ENCODE measurements at places on chromosomes 13 and 19. TPM values are rescaled to one million over a fixed set of nuclear protein-coding genes. Genes with fewer than 3 reads are reported as not detected.

DNA sequence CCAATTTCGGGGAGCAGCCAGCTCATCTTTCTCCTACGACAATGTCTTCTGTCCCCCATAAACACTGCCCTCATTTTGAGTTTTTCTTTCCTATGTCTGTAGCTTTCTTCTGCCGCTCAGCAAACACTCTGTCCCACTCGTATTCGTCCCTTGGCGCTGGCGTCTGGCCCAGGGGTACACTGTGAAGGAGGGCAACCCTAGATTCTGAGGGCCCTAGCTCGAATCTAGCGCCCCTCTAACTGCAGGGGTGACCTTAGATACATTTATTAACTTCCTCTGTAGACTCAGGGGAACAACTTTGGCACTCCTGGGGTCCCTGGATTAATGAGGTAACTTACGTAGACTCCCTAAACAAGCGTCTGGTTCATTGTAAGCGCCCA is 677 bp upstream of the LRCH1 start:
- DNase-seq, result no peak

DNA sequence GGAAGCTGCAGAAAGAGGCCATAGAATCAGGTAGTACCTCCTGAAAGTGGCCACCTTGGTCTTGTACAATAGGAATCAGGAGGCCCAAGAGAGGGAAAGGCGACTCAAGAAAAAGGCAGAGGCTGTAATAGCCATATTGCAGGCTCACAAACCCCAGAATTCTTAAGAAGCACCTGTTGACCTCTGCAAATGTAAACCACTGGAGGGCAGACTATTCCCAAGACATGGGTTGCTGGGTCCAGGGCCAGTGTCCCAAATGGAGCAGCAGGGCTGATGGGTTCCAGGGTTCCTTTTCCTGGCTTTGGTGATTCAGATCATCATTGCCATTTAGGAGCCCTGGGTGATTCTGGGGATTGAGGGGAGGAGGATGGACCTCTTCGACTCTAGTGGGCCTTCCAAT is 167.6 kb downstream of the B3GLCT start:
- DNase-seq, result no peak

DNA sequence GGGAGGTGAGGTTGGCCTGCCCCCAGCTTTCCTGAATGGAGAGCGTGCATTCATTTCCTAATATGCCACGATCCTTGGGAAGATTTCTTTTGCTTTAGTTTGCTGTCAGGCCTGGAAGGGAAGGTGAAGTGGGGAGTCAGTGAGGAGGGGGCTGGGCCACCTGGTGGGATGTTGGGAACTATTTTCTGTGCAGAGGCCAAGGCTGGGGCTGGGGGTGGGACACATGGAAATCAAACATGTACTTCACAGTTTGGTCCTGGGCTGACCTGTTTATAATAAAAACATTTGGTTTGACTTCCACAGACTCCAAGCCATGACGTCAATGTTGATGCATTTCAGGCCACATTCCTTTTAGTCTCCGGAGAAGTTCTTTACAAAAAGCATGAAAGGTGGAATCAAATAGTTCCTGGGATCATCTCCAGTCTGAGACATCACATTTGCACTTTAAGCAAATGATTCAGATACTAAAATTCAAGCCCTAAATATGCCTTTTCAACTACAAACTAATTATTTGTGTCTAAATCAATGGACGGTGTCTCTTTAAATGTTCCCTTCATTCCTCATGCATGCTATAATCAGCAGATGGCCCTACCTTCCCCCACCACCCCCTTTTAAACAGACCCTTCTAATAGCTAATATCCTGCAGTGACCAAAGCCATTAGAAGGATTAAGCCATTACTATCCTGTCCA is 41.5 kb upstream of the MEDAG start:
- DNase-seq, result no peak

GRCh38 chr13:94607056-94607455 is 5.4 kb downstream of the GPR180 start:
- no peak for DNase-seq

- DNase-seq, result no peak
These were observed 887 bp downstream of the NDUFS7 start for GRCh38 chr19:1384478-1385110.

GRCh38 chr13:102935896-102936321 is 90.1 kb downstream of the ERCC5 start:
- DNase-seq, result no peak

DNA sequence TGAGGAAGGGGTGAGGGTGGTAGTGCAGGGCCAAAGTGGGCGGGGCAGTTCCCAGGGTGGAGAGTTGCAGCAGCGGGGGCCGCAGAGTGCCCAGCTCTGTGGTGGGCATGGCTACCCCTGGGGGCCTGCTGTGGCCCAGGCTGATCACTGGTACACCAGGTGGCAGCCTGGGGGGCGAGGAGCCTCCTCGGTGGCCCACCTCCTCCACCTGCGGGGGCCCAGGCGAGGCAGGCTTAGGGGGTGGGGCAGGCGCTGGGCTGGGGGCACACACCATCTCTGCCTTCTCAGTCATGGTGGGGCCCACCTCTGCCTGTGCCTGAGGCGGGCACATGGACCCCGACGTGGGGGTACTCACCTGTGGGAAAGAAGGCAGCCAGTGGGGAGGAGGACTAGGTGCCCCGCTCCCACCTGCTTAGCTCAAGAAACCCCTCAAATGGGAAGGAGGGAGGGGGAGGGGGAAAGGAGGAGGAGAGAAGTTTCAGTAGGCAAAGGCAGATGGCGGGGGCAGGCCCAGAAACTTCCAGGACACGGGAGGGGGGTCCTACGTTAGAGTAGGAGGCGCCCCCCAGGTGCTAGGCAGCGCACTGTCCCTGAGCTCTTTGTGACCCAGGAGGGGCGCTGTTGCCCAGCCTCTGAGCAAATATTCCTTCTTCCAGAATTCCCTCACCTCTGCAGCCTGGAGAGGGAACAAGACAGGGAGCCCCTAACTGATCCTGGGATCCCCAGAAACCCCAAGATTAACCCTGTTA is 1.6 kb downstream of the LYL1 start:
- DNase-seq, result peak; percentile 34

DNA sequence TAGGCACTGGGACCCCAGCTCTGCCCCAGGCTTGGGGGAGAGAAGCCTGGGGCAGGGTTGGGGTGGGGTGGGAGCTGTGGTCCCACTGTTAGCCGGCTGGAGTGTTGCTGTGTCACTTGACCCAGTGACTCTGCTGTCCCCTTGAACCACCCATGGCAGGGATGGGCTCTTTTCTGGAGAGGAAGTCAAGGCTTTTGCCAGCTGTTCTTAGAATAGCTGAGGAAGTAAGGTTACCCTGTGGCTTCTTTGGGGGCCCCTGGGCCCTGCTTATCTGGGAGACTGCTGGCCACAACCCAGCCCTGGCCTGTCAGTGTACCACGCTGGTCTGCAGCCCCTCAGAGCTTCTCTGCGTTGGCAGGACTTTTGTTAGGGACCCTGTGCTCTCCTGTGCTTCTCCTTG is 9.1 kb downstream of the PNPLA6 start:
- DNase-seq, result no peak

DNA sequence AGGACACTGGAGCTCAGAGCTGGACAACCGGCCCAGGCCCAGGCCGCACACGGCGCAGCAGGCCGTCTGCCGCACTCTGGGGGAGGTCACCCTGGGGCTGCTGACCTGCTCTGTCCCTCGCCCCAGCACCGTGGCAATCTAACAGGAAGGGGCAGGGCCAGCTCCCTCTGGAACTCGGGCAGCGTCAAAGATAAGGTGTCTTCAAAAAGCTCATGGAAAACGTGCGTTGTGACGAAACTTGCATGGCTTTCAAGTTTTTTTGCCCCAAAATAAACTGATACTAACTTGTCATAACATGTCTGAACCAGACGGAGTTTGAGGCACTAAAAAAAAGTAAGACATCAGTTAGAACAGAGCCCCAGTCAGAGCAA is 12.2 kb upstream of the ATP8B3 start:
- no peak for DNase-seq

DNA sequence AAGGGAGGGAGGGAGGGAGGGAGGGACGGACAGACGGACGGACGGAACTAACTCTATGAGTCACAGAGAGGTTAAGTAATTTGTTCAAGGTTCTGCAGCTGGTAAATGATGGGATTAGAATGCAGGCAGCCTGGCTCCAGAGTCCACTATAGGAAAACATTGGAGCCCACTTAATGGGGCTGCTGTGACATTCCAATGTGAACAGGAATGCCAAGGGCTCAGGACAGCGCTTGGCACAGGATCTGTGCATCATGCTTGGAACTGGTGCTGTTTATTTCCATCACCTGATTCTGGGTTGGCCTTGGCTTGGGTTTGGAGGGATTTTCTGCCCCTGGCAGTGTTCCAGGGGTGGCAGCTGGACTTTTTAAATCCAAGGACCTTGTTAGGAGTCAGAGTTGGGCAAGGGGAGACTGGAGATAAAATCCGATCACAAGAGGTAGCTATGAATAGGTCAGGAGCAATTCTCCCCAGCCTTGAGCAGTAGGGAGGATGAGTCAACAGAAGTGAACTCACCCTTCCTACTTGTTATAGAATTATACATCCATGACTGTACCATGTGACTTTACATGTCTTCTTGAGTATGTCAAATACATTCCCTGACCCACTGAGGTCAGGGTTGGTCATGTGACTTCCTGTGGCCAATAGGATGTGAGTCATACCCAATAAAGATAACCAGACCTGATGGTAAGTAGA is 7.8 kb upstream of the HIF3A start:
- peak; percentile 92 for DNase-seq

DNA sequence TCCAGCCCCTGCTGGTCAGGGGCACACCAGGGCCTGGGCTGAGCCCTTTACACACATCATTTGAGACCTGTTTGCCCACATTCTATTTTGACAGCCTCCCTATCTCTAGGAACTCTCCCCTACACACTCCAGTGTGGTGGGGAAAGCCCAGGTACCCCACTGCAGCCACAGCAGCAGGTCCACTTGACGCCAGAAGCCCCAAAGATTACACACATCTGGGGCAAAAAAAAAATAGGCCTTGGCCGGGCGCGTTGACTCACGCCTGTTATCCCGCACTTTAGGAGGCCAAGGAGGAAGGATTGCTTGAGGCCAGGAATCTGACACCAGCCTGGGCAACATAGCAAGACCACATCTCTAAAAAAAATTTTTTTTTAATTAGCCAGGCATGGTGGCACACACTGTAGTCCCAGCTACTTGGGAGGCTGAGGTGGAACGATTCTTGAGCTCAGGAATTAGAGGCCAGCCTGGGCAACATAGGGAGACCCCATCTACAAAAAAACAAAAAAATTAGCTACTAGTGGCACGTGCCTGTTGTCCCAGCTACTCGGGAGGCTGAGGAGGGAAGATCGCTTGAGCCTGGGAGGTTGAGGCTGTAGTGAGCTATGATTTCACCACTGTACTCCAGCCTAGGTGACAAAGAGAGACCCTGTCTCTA is 18.0 kb upstream of the CD22 start:
- DNase-seq, result no peak

- DNase-seq, result peak; percentile 88
These were observed 44.5 kb upstream of the EPHX3 start for GRCh38 chr19:15276620-15277215.

- DNase-seq, result no peak
These were observed 8.0 kb downstream of the ZSCAN22 start for GRCh38 chr19:58334691-58335249.

GRCh38 chr13:54317722-54318121 is 1289.1 kb downstream of the OLFM4 start:
- no peak for DNase-seq

DNA sequence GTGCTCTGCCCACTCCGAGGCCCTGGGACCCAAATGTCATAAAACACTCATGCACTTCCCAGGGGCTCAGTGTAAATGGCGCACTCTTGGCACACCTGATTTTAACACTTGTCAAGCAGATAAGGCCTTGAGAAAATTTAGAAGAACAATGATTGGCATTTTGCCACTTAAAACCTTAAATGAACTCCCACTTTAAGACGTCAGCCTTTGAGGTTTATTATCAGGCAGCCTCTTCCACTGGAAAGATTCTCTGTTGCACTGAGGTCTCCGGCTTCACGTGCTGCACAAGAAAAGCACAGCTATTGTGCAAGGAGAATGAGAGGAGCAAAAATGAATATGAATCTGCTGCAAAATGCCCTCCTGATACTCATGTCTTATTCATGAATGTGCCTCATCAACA is 38.5 kb upstream of the ATP11A start:
- no peak for DNase-seq

DNA sequence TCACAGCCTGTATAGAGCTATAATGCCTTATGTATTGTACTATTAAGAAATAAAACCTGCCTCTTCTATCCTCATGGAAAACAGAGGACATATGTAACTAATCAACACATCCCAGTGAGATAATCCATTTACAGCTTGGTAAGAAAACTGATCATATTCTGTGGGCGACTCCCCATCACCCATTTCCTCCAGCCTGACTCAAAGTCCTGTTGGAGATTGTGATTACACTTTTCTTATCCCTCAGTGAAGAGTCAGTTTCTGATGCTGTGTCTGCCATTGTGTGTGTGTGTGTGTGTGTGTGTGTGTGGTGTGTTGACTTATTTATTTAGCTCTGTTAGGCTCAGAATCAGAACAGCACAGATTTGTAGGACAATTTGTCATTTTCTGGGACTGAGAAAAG is 212.8 kb downstream of the FGF9 start:
- no peak for DNase-seq

- DNase-seq, result peak; percentile 9
These were observed 172.7 kb downstream of the SLITRK1 start for GRCh38 chr13:83709426-83710132.

GRCh38 chr19:56321254-56321988 is 6.8 kb upstream of the ZSCAN5A start:
- DNase-seq, result no peak

- no peak for DNase-seq
These were observed 47.5 kb downstream of the ANKRD10 start for GRCh38 chr13:110867380-110867779.

DNA sequence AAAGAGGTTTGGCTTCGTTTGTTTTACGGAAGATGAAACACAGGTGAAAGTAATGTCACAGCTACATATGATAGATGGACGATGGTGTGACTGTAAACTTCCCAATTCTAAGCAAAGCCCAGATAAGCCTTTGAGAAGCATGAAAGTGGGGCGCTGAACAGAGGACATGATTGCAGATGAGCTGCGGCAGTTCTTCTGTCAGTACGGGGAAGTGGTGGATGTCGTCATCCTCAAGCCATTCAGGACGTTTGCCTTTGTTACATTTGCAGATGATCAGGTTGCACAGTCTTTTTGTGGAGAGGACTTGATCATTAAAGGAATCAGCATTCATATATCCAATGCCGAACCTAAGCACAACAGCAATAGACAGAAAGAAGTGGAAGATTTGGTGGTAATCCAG is 111.5 kb upstream of the DIAPH3 start:
- no peak for DNase-seq

GRCh38 chr13:39415008-39415802 is 187.8 kb downstream of the LHFPL6 start:
- peak; percentile 47 for DNase-seq

The C5AR1 gene
- 4.7 TPM for total RNA-seq

The TECR gene
- 74.1 TPM for total RNA-seq

The REEP6 gene
- total RNA-seq, result 3.8 TPM

The ZNF284 gene
- 3.8 TPM for total RNA-seq

The MBD3L2 gene
- not detected for total RNA-seq

The TMEM190 gene
- total RNA-seq, result 0.58 TPM
